ENCODE measurements at places on chromosomes 13 and 19.
A peak's percentile ranks its signal among the peaks of the same experiment; 100 is the strongest.

DNA sequence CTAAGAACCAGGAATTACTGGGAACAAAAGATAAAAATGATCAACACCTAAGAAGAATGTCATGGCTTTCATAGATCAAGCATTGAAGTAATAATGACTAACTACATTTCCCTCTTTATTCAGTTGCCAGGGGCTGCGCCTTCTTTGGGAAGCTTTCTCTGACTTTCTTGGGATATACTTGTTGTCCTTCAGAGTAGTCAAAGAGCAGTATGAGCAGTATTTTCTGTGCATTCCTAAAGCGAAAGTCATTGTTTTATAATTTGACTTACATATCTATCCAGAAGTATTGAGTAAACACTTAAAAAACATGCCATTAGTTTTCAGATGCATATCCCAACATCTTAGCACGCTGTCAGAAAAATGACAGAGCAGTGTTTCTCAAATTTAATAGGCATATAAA, 2412.4 kb downstream of the PCDH9 start:
- no peak for ATAC-seq

- ATAC-seq, result peak; percentile 83
These were observed 5.1 kb upstream of the KRTDAP start for GRCh38 chr19:35495107-35496064.

DNA sequence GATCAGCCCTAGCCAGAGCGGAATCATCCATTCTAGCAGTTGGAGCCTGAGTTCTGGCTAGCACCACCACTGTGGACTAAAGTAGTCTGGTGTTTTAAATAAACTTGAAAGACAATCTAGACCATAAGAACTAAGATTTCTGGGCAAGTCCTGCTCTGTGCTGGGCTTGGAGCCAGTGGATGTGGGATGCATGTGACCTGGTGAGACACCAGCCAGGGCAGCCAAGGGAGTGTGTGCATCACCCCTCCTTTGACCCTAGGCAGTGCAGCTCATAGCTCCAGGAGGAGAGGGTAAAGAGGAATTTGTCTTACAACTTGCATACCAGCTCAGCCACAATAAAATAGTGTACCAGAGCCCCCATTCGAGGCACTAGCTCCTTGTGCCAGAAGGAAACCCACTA, 21.0 kb downstream of the ITGBL1 start:
- ATAC-seq, result no peak

GRCh38 chr19:31312009-31312676, 37.1 kb downstream of the TSHZ3 start:
- no peak for ATAC-seq

DNA sequence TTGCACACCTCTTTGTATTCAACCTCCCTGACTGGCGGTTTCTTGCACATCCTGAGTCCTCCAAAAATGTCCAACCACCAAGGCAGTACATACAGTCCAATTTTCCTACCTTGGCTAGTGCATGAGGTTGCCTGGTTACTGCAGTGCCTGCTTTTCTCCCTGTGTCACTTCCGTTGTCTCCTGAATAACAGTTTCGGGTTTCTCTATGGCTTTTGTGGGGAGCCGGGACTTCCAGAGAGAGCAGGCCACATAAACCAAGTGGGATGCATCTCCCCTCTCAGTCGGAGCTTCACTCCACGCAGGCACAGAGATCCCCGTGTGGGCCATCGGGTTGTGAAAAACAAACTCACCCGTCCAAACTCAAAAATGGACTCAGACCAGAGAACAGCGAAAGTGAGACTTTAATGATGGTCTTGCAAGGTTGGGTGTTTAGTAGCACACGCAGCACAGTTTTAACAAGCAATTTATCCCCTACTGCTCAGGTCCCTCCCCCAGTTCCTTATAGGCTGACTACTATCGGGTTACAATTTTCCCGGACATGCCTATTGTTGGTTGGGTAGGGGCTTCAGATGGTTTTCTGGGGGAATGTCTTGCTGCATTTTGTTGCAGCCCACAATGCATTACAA, 173.1 kb downstream of the POU4F1 start:
- ATAC-seq, result no peak

DNA sequence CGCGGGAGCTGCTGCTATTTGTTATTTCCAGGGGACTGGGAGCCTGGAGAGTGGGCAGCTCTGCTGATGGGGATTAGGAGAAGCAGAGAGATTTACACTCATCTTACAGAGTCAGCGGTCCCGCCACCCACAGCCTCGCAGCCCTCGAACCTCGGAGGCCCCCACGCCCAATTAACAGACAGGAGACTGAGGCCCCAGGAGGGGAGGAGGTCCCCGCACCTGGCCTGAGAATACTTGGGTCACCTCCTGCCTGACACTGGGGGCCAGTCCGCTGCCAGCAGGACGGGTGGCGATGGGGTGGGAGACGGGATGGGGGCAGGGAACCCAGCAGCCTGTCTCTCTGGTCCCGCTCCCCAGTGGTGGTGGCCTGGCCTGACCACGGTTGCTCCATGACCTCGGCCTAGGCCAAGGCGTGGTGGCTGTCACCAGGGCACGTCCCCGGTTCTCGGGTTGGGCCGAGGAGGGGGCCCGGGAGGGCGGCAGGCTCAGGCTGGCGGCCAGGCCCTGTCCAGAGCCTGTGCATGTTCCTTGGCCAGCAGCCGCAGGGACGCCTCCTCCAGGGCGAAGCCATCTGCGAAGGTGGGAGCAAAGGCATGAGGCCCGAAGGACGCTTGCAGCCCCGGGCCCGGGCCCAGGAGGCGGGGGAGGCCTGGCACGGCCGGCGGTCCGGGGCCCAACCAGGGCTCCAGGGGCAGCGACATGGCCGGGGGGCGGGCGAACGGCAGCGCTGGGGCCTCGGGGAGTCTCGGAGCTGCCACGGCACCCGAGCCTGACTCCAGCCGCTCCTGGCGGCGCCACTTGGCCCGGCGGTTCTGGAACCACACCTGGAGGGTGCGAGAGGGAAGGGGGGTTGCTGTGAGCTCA, 1.7 kb downstream of the RAX2 start:
- no peak for ATAC-seq

GRCh38 chr19:8149261-8150094, at the start of gene FBN3:
Gene FBN3, minus strand, starts transcription at chr19:8149592. Its CDS starts 2,112 bp downstream, at chr19:8147480.
- ATAC-seq, result no peak

DNA sequence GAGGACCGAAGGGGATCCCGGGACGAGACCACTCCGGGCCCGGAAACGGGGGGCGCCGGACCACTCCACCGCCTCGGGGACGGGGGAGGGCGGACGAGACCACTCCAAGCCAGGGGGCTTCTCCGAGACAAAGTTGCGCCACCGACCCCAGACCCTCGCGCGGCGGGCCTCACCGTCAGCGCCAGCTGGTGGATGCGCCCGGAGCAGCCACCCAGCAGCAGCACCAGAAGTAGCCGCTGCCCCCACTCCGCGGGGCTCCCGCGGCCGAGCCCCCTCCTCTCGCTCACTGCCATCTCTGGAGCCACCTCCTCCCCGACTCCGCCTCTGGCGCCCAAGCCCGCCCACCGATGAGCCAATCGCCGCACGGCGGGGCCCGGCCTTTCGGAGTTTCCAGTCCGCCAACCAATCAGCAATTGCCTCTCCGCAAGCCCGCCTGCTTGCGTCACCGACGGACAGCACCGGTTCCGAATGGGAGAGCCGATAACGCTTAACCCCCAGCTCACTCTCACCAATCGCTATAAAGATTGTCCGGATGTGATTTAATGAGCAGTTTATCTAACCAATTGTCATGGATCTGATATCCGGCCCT, at the start of gene GPR108:
Gene GPR108, minus strand, starts transcription at position 297 of the 589 bp plus-strand sequence. Its CDS starts 4 bp downstream, at position 293.
- peak; percentile 84 for ATAC-seq
